ENCODE measurements at places on chromosomes 4 and X. TPM values are rescaled to one million over a fixed set of nuclear protein-coding genes. Genes with fewer than 3 reads are reported as not detected.

GRCh38 chrX:139429913-139430312 lies 100.6 kb upstream of the F9 start:
- H3K4me1 ChIP-seq: no peaks in the 10 kb centered on the region
- H3K4me3 ChIP-seq: no peak overlapping the region
- H3K27me3 ChIP-seq: no peaks in the 10 kb centered on the region
- no peak overlapping the region for H3K27ac ChIP-seq
- no peaks in the 10 kb centered on the region for H3K36me3 ChIP-seq

NSG1 gene
- total RNA-seq: 19.2 TPM

- no peaks in the 10 kb centered on the region for H3K27me3 ChIP-seq
- DNase-seq: no peak
- H3K36me3 ChIP-seq: no peaks in the 10 kb centered on the region
- no peaks in the 10 kb centered on the region for H3K4me1 ChIP-seq
- no peak overlapping the region for H3K4me3 ChIP-seq
Measured at GRCh38 chrX:149298111-149298510, 207.0 kb downstream of the IDS start.

- peaks cover 2% of the 10 kb centered on the region for H3K27me3 ChIP-seq
- H3K4me3 ChIP-seq: no peak overlapping the region
- H3K4me1 ChIP-seq: no peaks in the 10 kb centered on the region
- no peaks in the 10 kb centered on the region for H3K36me3 ChIP-seq
- DNase-seq: no peak
- H3K27ac ChIP-seq: no peak overlapping the region
Measured at GRCh38 chr4:106418444-106418843, 49.9 kb upstream of the GIMD1 start.

GPR101 gene
- 1.1 TPM for total RNA-seq

ASMT gene
- not detected for total RNA-seq

DNA sequence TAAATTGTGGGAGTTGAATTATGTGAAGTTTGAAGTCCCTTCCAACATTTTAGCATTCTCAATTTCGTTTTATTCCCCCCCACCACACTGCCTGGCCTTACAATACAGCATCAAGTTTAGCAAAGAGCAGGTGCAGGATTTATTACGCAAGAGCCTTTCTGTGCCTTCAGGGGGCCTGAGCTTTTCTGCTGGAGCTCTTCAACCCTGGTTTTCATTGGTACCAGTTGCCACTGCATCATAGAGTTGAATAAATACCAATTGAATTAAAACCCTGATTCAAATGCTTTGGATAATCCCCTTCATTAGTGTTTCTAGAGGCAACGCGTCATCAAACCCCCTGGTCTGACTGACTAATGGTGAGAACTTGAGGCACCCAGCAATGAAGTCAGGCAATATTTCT lies 43.6 kb upstream of the KIT start:
- no peaks in the 10 kb centered on the region for H3K36me3 ChIP-seq
- H3K4me1 ChIP-seq: no peaks in the 10 kb centered on the region
- H3K27ac ChIP-seq: no peak overlapping the region
- no peaks in the 10 kb centered on the region for H3K27me3 ChIP-seq
- DNase-seq: no peak

All from T-cell (primary cell).